ENCODE measurements at places on chromosomes 13 and 19.

GRCh38 chr19:45001087-45001739, at the start of gene RELB:
Gene RELB (plus strand): TSS chr19:45001464. CDS start chr19:45001580, 116 bp downstream.
- peak; percentile 92 for DNase-seq
- H3K36me3 ChIP-seq: peaks cover 27% of the 10 kb centered on the region
- H3K27ac ChIP-seq: peak within 1 kb of the TSS; percentile 100
- peak within 1 kb of the TSS; percentile 97 for H3K4me3 ChIP-seq
- H3K4me1 ChIP-seq: peaks cover 12% of the 10 kb centered on the region

- H3K27ac ChIP-seq: no peak overlapping the region
- peaks cover 7% of the 10 kb centered on the region for H3K27me3 ChIP-seq
- no peaks in the 10 kb centered on the region for H3K4me1 ChIP-seq
- no peak overlapping the region for H3K4me3 ChIP-seq
- H3K36me3 ChIP-seq: no peaks in the 10 kb centered on the region
Observed at GRCh38 chr13:60286707-60287106, 110.3 kb upstream of the TDRD3 start.

DNA sequence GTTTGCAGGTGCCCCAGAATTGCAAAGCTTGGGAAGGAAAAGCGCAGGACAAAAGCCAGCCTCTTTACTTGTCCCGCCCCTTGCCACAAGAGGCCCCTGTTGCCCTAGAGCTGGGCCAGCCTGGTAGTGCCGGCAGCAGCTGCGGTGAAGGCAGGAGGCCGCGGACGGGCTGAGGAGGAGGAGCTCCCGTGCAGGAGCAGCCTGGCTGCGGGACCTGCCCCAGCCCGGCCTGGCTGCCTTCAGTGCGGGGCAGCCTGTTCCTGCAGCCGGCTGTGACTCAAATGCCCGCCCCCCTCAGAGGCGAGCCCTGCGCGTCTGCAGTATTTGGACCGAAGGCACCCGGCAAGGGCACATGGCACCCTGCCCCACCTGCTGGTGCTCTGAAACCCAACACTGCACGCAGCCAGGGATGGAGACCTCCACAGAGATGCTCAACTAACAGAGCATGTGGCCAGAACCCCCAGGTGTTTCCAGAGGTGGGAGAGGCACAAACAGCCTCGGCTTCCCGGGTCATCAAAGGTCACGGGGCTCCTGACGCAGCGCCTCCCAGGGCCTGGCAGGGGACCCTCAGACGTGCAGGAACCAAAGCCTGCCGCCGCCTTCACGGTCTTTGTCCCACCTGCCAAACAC, 29.7 kb downstream of the NAXD start:
- H3K27ac ChIP-seq: no peak overlapping the region
- peaks cover 30% of the 10 kb centered on the region for H3K36me3 ChIP-seq

- H3K4me3 ChIP-seq: no peak overlapping the region
- no peaks in the 10 kb centered on the region for H3K36me3 ChIP-seq
- H3K4me1 ChIP-seq: peaks cover 21% of the 10 kb centered on the region
- no peak for DNase-seq
- H3K27me3 ChIP-seq: no peaks in the 10 kb centered on the region
- peak overlapping the region; percentile 11 for H3K27ac ChIP-seq
Observed at GRCh38 chr19:35908973-35909683, 1.0 kb upstream of the TYROBP start.

DNA sequence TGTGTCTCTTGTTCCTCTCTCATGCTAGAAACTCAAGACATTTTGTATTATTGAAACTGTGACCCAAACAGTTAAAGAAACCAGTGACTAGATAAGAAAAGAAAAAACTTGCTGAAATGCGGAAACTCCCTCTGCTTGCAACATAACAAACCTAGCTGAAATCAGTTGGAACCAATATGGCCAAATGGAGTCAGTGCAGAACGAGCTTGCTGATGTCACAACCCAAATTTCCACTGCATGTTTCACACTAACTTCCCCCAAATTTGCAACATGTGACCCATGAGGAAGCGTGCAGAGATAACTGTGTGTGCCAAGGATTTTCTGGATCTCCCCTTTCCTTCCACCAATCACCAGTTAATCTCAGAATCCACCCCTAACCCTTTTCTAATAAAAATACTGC, 208.0 kb downstream of the DLEU7 start:
- H3K27ac ChIP-seq: no peak overlapping the region
- DNase-seq: no peak
- peaks cover 11% of the 10 kb centered on the region for H3K27me3 ChIP-seq
- H3K36me3 ChIP-seq: no peaks in the 10 kb centered on the region

DNA sequence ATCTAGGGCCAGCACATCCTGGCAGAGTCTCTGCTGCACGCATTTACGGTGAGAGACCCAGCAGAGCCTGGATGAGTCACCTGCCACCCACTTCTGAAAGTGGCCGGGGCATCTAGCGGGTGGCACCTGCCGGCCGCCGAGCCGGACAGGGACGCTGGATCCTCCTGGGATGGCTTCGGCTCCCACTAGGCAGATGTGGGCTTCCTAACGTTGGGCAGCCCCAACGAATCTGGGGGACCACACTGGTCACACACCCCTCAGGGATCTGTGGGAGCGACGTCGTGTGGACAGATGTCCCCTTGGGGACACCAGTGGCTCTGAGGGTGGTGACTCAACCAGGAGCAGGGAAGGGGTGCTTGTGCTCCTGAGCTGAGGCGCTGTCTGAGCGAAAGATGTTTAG, 32.2 kb downstream of the TMEM255B start:
- DNase-seq: no peak
- no peaks in the 10 kb centered on the region for H3K4me1 ChIP-seq
- H3K36me3 ChIP-seq: no peaks in the 10 kb centered on the region
- no peak overlapping the region for H3K27ac ChIP-seq
- no peak overlapping the region for H3K4me3 ChIP-seq

All from activated T-helper 2 cell treated with anti-CD3 and anti-CD28 coated beads, Interferon-gamma antibody, Interleukin-2, Interleukin-4, amounts not matched to agents 10 μg/mL and 5 μg/mL and 100 μg/mL, durations not matched to agents 14 hours and 24 hours and 36 hours (primary cell).